ENCODE measurements at places on chromosomes 6 and 20. TPM values are rescaled to one million over a fixed set of nuclear protein-coding genes. Genes with fewer than 3 reads are reported as not detected.

GRCh38 chr6:141598487-141598886 is 534.2 kb upstream of the GJE1 start:
- DNase-seq = no peak

DNA sequence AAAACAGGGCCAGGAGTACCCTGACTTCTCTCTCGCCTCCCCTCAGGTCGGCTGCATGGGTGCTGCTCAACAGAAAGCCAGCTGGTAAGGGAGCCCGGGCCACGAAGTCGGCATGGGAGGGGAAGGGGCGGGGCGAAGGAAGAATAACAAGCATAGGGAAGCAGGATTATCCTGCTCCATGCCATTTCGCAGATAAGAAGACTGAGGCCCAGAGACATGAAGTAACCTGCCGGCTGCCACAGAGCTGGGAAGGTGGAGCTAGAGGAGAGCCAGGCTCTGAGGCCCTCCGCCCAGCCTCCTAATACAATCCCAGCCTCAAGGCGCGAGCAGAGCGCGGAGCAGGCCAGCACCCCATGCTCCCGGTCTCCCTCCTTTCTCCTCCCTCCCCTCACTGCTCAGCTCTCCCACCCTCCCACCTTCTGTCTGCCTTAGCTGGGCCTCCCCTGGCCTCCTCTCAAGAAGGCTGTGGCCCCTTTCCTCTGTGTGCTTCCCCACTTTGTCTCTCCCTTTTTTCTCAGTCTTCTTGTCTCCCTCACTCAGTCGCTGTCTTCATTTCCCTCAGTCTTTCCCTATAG is 13.2 kb upstream of the HMGA1 start:
- DNase-seq = no peak

Gene HLA-G
- not detected for total RNA-seq

GRCh38 chr6:7331452-7331851 is 18.5 kb upstream of the SSR1 start:
- no peak for DNase-seq

DNA sequence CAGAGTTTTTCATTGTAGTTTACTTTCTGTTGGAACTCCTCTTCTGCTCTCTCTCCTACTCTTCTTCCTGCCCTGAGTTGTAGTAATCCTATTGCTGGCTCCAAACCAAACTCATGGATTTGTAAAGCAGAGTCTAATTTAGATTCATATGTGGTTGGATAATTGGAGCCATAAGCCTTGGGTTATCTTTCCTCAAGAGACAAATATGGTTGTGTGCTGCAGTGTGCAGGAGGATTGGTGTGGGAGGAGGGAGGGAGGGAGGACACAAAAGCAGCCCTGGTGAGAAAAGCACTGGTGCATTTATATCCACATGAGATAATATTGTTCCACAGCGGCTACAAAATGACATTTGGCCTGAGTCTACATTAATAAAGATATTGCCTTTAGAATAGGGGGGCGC is 4.2 kb downstream of the HLA-G start:
- no peak for DNase-seq
